Thyroid gland (tissue), 4 donors: ENCODE measurements at places on chromosomes 5 and 9. TPM values are rescaled to one million over a fixed set of nuclear protein-coding genes. Genes with fewer than 3 reads are reported as not detected.

- DNase-seq, result peak; percentile 5
- H3K27me3 ChIP-seq, result no peaks in the 10 kb centered on the region
- no peak overlapping the region for H3K4me3 ChIP-seq
- peaks cover 24% of the 10 kb centered on the region for H3K36me3 ChIP-seq
- peaks cover 4% of the 10 kb centered on the region for H3K4me1 ChIP-seq
Measured at GRCh38 chr9:13110766-13111417, 168.6 kb downstream of the MPDZ start.

- no peak for DNase-seq
- H3K27me3 ChIP-seq, result no peaks in the 10 kb centered on the region
Measured at GRCh38 chr5:18008940-18009339, 374.7 kb downstream of the TAF11L14 start.

GRCh38 chr5:27868292-27868691 is 829.9 kb upstream of the CDH9 start:
- H3K4me1 ChIP-seq, result no peaks in the 10 kb centered on the region
- DNase-seq, result no peak
- H3K36me3 ChIP-seq, result no peaks in the 10 kb centered on the region
- H3K27ac ChIP-seq, result no peak overlapping the region

DNA sequence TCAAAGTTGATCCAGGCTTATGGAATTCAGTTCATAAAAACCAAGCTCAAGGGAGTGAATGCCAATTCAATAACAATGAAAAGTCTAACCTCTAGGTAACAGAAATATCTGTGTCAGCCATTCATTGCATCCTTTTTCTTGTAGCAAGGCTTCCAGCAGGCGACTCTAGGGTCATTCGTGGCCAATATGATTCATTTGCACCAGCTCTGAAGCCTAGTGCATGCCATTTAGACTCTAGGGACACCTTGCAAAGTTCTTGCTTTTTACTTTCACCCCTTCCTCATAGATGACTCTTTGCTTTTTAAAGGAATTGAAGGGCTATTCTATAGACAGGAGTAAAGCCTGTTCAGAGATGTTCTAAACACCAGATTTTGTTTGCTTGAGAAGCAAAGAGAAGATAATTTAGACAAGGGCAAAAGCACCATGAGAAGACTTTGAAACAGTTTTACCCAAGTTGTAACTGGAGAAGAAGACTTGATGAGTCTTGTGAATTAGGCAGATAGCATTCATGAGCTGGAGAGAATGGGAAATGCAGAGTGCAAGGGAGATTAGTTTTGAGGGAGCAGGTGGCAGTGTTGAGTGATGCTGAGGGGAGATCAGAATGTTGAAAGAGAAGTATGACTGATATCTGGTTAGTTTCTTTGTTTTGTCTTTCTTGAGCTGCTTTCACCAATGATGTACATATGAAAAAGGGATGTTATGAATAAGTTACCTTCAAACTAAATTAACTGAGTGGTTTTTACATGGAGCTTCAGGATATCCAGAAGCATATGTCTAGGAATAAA is 94.5 kb downstream of the F2RL2 start:
- no peaks in the 10 kb centered on the region for H3K36me3 ChIP-seq
- H3K27me3 ChIP-seq, result no peaks in the 10 kb centered on the region
- no peak overlapping the region for H3K27ac ChIP-seq
- no peaks in the 10 kb centered on the region for H3K4me1 ChIP-seq
- no peak for DNase-seq

DNA sequence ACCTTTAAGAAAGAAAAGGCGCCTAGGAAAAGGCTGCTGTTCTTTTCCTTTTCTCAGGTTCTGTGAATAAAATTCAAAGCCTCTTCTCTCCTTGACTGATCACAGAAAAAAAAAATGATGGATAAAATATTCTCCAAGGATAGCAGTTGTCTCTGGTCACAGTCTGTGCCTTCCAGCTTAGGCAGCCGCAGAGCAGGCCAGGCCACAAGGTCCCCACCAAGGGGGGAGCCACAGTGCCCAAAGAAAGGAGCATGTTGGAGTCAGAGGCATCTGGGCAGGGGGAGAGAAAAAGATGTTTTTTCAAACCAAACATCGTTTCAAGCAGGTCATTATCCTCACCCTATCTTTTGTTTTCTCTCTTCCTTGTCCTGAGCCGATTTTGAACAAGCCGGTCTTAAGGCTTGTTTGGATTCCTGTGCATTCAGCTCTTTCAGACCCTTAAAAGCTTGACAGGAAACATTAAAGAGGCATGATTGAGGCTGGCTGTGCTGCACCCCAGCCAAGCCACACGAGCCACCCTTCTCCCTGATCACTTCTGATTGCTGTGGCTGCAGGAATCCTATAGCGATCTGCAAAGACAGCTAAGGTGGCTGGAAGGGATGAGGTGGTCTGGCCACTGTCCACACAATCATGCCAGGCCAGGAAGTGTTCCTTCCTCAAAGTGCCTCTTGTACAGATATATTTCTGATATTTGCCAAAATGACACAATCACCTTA is 284.6 kb upstream of the TLE4 start:
- no peaks in the 10 kb centered on the region for H3K36me3 ChIP-seq
- H3K4me3 ChIP-seq, result no peak overlapping the region
- H3K4me1 ChIP-seq, result no peaks in the 10 kb centered on the region

DNA sequence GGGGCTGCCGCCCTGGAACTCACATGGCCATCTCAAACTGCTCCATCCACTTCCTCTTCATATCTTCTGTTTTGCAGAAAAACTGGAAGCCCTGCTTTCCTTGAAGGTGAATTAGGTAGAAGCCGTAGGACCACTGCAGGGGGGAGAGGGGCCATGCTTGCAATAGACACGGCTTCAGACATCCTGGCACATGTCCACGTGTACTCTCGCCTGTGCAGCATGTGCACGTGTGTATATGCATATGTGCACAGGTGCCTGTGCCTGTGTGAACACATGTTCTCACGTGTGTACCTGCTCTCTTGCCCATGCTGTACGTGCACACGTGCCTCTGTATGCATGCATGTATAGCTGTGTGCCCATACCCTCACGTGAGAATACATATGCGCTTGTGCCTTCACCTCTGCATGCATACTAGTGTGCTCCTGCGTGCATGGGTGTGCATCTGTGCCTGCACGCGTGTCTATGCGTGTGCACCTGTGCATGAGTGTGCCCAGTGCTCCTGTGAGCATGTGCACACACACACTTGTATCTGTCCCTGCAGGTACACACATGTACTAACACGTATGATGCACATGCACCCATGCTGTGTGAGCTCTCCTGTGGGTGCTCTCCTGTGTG is 47.7 kb upstream of the SARDH start:
- peaks cover 26% of the 10 kb centered on the region for H3K4me1 ChIP-seq
- no peaks in the 10 kb centered on the region for H3K27me3 ChIP-seq
- H3K36me3 ChIP-seq, result no peaks in the 10 kb centered on the region
- H3K27ac ChIP-seq, result no peak overlapping the region
- DNase-seq, result no peak

The SLIT3 gene
- 69.6 TPM for total RNA-seq

DNA sequence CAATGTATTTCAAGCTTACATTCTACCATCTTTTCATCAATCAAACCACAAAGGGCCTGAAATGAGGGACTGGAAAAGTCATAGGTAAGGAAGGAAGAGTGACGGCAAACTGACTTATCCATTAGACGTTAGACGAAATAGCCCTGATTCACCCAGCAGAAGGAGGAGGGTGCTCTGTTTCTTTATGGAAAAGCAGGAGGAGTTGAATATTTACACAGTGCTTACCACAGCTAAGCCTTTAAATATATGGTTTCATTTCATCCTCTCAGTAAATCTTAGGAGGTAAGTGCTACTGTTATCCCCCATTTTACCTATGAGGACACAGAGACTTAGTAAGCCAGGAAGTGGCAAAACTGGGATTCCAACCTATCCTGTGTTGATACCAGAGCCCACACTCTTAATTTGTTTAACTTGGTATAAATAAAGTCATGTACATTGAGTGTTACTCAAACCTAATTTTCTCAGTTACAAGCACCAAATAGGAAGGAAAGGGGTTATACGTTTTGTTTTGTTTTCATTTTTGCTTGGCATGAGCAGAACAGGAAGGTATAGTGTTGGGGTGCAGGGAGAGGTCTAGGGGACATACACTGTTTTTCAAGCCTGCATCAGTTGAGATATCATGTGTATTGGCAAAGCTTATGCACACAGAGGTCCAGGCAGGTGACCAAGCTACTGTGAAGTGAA is 98.1 kb upstream of the IFNK start:
- H3K27me3 ChIP-seq, result no peaks in the 10 kb centered on the region
- H3K27ac ChIP-seq, result peak overlapping the region; percentile 99
- no peaks in the 10 kb centered on the region for H3K36me3 ChIP-seq
- peaks cover 50% of the 10 kb centered on the region for H3K4me1 ChIP-seq
- no peak overlapping the region for H3K4me3 ChIP-seq

The CTSV gene
- total RNA-seq, result 1.0 TPM

The STOML2 gene
- total RNA-seq, result 99.9 TPM

DNA sequence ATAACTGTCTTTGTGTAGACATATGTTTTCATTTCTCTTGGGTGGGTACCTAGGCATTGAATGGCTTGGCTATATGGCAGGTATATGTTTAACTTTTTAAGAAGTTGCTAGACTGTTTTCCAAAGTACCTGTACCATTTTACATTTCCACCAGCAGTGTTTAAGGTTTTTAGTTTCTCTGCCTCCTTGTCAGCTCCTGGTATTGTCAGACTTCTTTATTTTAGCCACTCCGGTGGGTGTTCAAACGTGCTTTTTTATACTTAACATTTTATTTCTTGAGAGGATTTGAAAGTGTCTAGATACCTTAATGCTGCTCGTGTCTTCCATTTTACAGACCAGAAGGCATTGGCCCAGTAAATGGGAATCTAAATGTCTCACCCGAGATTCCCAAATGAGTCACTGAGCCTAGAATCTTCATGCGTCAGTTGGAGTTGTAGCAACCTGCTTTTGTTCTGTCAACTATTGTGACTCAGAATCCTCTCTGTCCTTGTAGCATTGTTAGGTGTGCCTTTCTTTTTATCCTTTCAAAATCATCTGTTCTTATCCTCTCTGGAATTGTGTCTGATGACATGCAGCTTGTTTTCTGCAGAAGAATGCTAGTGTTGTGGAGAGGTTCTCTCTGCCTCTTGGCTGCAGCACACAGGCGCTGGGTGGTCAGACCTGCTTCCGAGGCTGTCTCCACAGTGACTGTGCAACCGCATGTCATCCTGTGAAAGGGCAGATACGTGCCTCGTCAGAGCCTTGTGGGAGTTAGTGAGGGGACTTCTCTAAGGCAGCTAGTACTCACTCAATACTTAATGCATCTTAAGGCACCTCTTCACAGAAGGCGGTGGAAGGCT is 291.8 kb downstream of the AOPEP start:
- no peak overlapping the region for H3K4me3 ChIP-seq
- DNase-seq, result peak; percentile 73
- H3K36me3 ChIP-seq, result peaks cover 6% of the 10 kb centered on the region
- peaks cover 11% of the 10 kb centered on the region for H3K4me1 ChIP-seq

The BSPRY gene
- total RNA-seq, result 67.7 TPM

DNA sequence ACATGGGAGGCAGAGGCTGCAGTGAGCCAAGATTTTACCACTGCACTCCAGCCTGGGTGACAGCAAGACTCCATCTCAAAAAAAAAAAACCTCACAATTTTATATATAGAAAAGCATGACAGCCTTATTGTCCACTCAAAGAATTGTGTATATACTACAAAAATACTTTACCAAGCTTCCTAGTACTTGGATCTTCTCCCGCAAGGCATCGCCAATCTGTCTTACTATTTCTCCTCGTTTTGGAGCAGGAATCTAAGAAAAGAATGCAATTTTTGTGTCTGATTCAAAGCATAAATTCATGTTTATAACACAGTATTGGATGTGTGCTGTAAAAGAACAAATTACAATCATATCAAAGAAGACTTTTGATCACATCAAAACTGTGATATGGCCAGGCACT is 11.3 kb downstream of the ALDH7A1 start:
- no peak for DNase-seq
- H3K36me3 ChIP-seq, result no peaks in the 10 kb centered on the region
- no peak overlapping the region for H3K4me3 ChIP-seq
- no peaks in the 10 kb centered on the region for H3K4me1 ChIP-seq

- H3K4me1 ChIP-seq, result peaks cover 11% of the 10 kb centered on the region
- H3K36me3 ChIP-seq, result no peaks in the 10 kb centered on the region
- no peaks in the 10 kb centered on the region for H3K27me3 ChIP-seq
Measured at GRCh38 chr9:76655121-76655541, 109.1 kb upstream of the PCA3 start.

- no peak overlapping the region for H3K27ac ChIP-seq
- no peaks in the 10 kb centered on the region for H3K4me1 ChIP-seq
- no peak overlapping the region for H3K4me3 ChIP-seq
- H3K27me3 ChIP-seq, result no peaks in the 10 kb centered on the region
- DNase-seq, result no peak
Measured at GRCh38 chr9:101977614-101978210, 239.3 kb upstream of the GRIN3A start.

The TMEM252 gene
- not detected for total RNA-seq

- no peak overlapping the region for H3K4me3 ChIP-seq
- DNase-seq, result peak; percentile 23
- no peaks in the 10 kb centered on the region for H3K4me1 ChIP-seq
Measured at GRCh38 chr5:158398360-158399201, 539.6 kb upstream of the CLINT1 start.

DNA sequence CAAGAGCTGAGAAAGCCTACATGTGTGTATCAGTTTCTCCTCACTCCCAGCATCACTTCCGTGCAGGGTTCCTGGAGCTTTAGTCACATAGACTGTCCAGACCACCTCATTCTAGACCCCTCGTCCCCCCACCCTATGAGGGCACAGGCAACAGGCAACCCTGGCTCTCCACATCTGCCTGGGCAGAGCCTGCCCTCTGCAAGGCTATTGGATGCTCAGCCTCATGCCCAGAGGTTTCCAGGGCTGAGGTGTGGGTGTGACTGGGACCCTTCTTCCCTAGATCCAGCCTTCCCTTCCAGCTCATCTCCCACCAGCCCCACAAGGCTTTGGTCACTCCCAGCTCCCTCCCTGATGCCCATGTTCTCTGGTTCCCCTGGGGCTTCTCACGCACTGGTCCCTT is 161.4 kb downstream of the PAX5 start:
- H3K4me3 ChIP-seq, result no peak overlapping the region
- H3K36me3 ChIP-seq, result no peaks in the 10 kb centered on the region
- no peak overlapping the region for H3K27ac ChIP-seq
- no peak for DNase-seq
- no peaks in the 10 kb centered on the region for H3K4me1 ChIP-seq

The GALNT10 gene
- total RNA-seq, result 33.3 TPM

The GABRA6 gene
- total RNA-seq, result not detected

DNA sequence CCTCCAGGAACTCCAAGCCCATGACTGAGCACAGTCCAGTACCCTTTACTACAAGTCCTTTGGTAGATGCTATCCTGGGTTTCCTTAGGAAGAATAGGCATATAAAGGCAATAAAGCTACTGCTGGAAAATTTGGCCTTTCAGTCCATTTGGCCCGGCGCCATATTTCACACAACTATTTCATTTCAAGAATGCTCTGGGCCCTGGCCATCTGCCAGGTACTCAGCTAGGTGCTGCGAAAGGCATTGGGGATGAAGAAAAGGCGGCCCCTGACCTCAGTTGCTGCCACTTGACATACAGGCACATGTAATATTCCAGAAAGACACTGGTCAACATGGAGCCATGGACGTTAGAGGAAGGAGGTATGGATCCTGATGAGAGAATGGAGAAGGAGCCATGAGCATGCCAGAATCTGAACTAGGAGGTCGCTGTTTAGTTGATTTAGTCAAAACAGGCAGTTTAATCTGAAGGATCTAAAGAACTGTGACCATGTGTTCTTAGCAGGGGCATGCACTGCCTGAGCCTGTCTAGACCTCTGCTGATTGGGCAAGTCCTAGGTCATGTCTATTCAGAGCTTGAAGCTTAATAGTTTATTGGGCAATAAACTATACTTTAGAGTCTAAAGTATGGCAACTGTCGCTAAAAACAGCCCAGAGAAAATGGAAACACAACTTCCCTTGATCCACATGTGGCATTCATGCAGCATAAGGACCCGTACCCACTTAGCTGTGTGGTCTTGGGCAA is 149.3 kb downstream of the MELK start:
- DNase-seq, result peak; percentile 79
- no peaks in the 10 kb centered on the region for H3K4me1 ChIP-seq
- H3K36me3 ChIP-seq, result no peaks in the 10 kb centered on the region
- H3K4me3 ChIP-seq, result no peak overlapping the region
- no peaks in the 10 kb centered on the region for H3K27me3 ChIP-seq
